ENCODE measurements at places on chromosomes 2 and 18. TPM values are rescaled to one million over a fixed set of nuclear protein-coding genes. Genes with fewer than 3 reads are reported as not detected.

GRCh38 chr2:162265666-162266459, 22.6 kb upstream of the FAP start:
- DNase-seq: no peak

GRCh38 chr18:77366067-77366719, 116.5 kb downstream of the GALR1 start:
- DNase-seq: no peak

DNA sequence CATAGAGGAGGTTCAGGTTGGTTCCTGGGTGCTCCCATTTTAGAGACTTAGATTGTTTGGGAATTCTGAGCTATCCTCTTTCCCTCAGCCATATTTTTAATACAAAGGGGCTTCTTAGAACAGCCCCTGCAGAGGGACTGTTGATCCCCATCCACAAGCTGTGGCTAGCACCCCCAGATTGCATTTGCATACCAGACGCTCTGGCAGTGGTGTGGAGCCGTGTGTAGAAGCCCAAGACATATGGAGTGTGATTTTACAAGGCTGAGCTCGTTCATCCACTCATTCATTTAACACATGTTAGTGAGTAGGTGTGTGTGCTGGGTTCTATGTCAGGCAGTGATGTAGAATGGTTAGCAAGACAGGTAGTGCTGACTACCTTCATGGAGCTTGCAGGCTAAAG, 166.7 kb upstream of the BOD1L2 start:
- DNase-seq: no peak

DNA sequence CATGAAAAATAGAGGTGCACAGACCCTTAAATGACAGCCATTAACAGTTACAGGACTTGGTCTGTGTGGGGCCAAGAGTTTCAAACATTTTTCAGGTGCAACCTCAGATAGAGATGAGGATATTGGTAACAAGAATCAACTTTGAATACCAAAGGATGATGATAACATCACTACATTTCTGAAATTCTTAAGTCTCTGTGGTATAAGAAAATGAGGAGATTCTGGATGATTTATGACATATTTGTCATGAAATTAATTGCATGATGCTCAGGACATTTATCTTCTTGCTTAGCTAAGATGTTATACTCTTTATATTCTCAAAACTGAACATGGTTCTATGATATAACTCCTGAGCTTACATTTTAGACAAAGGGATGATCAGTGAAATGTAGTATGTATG, 471.8 kb upstream of the CWC22 start:
- DNase-seq: no peak

DNA sequence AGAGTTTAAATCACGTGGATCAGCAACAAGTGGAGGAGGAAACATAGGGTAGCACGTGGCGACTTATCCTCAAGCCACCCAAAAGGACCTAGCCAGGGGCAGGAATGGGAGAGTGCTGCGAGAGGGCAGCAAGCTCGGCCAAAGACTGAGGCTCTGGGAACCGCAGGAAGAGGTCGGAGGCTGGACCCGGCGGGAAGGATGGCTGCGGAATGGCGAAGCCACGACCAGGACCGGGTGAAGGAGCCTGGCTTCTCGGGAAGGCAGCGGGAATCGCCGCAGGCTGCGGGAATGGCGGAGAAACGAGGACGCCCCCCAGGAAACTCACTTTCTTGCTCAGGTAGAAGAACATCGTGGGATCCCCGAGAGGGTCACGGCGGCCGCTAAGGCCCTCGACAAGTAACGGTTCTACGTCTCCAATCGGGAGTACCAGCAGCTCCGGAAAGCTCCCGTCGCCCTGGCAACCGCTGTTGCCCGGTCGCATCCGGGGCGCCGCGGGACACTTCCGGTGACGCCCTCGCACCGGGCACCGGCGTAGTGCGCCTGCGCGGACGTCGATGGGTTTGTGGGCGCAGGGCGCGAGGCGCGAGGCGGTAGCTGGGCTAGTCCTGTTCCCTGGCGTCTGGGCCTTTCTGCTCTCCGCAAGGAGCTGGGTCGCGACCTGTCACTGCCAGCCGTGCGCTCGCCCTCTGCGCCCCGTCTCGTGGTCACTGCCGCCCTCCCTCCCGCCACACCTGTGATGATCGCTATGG, at the start of gene WDR35:
Gene WDR35, minus strand, starts transcription at position 439 of the 749 bp plus-strand sequence. Its CDS starts 90 bp downstream, at position 349.
- DNase-seq: peak; percentile 95

GRCh38 chr2:218865999-218866398, 6.4 kb downstream of the WNT6 start:
- no peak for DNase-seq

- no peak for DNase-seq
Observed at GRCh38 chr2:71006955-71007799, 12.5 kb upstream of the TEX261 start.

Gene HES6
- polyA plus RNA-seq: 94.3 TPM

GRCh38 chr18:10188971-10189810, 265.2 kb upstream of the APCDD1 start:
- no peak for DNase-seq

DNA sequence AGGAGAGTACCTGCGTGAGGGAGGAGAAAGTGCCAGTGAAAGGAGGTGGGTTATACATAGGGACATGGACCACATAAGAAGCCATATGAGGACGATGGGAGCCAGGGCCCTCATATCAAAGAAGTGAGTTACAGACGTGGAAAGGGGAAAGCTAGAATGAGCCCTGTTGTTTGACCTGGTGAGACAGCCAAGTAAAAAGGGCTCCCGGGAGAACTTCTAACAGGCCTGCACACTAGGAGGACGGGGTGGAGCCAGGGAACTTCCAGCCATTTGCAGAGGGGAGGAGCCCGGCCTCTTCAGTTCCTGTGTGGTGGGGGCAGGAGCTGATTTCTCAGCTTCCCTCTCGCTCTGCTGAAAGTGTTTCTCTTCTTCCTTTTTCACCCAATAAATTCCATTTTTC, 84.1 kb upstream of the SLC66A3 start:
- no peak for DNase-seq

DNA sequence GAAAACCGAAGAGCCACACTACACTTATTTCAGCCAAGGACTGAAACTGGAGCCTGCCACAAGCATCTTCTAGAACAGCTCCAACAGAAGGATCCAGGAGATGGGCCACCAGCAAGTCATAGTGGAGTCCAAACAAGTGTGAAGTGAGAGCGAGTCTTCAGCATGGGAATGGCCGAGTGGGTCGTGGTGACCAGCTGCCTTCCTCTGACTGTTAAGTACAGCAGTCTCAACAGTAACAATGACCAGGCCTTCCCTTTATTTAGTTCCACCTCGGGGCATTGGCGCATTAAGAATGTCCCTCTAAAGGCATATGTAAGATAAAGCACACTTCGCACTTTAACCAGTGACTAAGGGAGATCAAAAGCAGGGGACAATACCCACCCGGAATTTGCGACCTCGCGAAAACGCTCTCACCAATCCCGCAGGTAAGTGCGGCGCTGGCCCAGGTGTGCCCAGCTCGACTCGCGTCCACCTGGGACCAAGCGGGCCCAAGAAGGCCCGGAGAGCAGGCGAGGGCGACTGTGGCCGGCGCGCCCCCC, 1.1 kb downstream of the L3MBTL4 start:
- peak; percentile 66 for DNase-seq

Gene CGREF1
- 7.8 TPM for polyA plus RNA-seq

Gene STPG4
- polyA plus RNA-seq: 0.06 TPM

DNA sequence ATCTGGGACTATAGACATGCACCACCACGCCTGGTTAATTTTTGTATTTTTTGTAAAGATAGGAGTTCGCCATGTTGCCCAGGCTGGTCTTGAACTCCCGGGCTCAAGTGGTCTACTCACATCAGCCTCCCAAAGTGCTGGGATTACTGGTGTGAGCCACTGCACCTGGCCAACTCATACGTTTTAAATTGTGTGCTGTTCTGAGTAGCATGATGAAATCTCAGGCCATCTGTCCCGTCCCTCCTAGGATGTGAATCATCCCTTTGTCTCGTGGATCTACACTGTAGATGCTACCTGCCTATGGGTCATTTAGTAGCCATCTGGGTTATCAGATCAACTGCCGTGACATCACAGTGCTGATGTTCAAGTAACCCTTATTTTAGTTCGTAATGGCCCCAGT, 38.5 kb upstream of the RMP24 start:
- DNase-seq: no peak

Gene FOXD4L1
- 0.45 TPM for polyA plus RNA-seq

- no peak for DNase-seq
Observed at GRCh38 chr18:26021061-26021754, 69.2 kb downstream of the SS18 start.

GRCh38 chr2:159546716-159547430, 69.5 kb downstream of the BAZ2B start:
- no peak for DNase-seq

Gene AP1S3
- polyA plus RNA-seq: 7.4 TPM

Gene AGXT
- polyA plus RNA-seq: 0.58 TPM

- peak; percentile 74 for DNase-seq
Observed at GRCh38 chr2:202069170-202070067, 3.6 kb upstream of the KIAA2012 start.

DNA sequence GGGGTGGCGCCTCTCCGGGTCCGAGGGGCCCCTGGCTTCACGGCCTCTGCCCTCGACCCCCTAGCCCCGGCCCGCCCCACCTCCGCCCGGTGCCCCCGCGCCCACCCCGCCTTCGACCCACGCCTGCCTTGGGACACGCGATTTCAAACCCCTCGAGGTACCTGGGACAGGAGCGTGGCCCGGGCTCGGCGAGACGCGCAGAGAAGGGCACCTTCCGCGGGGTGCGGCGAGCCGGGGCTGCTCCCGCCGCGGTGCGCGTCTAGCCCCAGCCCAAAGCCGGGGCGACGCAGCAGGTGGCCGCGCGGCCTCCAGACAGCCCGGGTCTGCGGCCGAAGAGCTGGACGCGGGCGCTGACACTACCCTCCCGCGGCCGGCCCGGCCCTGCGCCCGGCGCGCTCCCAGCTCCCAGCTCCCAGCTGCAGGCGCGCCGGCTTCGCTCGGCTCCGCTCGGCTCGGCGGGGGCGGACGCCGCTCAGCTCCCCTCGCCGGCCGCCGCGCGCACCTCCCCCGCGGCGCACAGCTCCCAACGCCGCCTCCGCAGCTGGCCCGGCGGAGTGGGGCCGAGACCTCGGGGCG, at the start of gene CRACDL:
Gene CRACDL, minus strand, starts transcription at position 449 of the 576 bp plus-strand sequence. CDS start 89,425 bp downstream, outside the sequence.
- DNase-seq: peak; percentile 56

Gene CHRNG
- not detected for polyA plus RNA-seq

- peak; percentile 28 for DNase-seq
Observed at GRCh38 chr2:236642584-236643291, 73.1 kb downstream of the ACKR3 start.

All from small intestine (tissue), 16 donors.